T-helper 17 cell (primary cell): ENCODE measurements at places on chromosomes 7 and 10. TPM values are rescaled to one million over a fixed set of nuclear protein-coding genes. Genes with fewer than 3 reads are reported as not detected.

DNA sequence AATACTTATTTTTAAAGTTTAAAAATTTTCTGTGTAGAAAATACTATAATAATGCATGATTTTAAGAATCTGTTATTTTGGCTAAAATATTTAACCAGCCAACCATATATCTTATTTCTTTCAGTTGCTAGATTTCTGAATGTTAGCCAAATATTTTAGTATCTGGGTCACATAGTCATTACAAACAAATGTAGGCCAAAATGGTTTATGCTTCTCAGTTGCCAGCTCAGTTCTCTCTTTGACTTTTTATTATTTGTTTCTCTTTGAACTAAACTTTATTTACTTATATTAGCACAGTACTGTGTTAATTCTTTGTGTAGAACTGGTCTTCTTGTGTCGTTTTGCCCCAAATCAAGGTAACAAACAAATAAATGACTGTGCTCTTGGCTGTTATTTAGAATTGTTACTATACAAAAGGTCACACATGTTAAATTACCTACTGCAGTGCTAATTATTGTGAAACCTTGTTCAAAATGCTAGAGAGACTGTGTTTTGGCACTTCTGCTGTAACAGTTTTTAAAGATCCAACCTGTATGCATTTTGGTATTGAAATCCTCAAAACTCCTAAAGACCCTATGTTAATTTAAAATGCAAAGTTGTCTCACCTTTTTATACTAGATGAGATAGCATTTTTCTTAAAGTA is 39.8 kb downstream of the ZEB1 start:
- no peak for DNase-seq

GRCh38 chr10:29748109-29748650 is 113.4 kb upstream of the SVIL start:
- no peak for DNase-seq

DNA sequence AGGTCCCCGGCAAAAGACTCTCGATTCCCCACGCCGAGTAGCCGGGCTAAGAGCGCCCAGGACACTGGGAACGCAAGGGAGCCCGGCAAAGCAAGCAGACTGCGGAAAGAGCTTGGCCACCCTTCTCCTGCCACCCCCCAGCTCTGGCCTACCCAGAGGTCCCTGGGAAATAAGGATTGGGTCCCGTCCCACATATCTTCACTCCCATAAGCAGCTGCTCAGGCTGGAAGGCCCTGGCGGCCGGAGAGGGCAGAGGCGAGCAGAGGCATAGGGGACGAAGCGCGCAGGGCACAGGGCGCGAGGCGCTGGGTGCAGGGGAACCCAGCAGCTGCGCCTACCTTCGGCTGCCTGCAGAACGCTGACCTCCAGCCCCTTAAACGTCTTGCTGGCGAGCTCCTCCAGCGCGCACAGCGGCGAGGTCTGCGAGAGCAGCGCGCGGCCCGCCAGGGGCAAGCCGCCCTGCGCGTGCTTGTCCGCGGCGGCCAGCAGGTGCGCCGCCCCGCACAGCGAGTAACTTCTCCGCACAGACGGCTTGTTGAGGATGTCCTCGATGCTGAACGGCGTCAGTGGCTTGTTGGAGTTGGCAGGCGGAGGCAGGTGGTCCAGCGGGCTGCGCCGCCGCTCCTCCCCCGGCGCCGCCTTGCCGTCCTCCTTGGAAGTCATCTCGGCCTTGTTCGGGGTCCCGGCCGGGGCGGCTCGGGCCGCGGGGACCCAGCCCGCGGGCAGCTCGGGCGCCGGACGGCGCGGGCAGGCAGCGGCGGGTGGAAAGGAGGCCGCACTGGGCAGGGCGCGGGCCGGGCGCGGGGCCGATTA is 904 bp downstream of the LBX1 start:
- no peak for DNase-seq

- DNase-seq, result no peak
Measured at GRCh38 chr7:16136896-16137295, 284.4 kb downstream of the CRPPA start.

- no peak for DNase-seq
Measured at GRCh38 chr10:58593008-58593407, 80.3 kb downstream of the BICC1 start.

The CTAGE15 gene
- 0.73 TPM for total RNA-seq

DNA sequence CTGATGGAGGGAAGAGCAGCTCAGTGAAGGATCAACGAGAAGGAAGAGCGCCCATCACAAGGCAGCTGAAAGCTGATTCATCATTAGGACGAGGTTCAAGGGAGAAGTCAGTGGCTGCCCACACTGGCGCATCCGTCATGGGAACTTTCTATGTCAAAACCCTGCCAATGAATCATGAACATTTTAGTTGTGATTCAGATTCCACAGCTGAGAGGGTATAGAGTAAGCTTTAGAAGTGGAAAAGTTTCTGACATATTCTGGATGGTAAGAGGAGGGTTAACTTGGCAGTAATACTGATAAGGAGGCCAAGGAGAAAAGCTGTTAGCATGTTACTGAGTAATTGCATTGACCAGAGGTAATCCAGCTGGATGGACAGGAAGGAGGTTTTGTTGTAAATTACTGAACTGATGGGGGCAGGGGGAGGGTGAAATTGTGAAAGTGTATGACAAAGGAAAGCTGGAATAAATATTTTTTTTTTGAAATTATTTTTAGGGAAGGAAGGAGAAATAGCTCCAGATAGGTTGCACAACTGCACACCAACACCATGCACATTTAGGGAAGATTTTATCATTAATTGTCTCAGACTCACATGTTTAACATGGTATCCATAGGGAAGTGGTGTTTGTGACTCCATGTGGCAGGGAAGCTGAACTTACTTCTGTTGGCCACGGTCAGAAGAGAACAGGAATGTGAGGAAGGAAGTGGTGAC is 78.3 kb upstream of the NRP1 start:
- no peak for DNase-seq

- no peak for DNase-seq
Measured at GRCh38 chr7:85213500-85213899, 26.6 kb upstream of the SEMA3D start.

GRCh38 chr7:1531263-1531978 is 919 bp downstream of the MAFK start:
- DNase-seq, result peak; percentile 24

- no peak for DNase-seq
Measured at GRCh38 chr10:105952153-105952552, 1212.4 kb downstream of the SORCS1 start.

The TCERG1L gene
- not detected for total RNA-seq

DNA sequence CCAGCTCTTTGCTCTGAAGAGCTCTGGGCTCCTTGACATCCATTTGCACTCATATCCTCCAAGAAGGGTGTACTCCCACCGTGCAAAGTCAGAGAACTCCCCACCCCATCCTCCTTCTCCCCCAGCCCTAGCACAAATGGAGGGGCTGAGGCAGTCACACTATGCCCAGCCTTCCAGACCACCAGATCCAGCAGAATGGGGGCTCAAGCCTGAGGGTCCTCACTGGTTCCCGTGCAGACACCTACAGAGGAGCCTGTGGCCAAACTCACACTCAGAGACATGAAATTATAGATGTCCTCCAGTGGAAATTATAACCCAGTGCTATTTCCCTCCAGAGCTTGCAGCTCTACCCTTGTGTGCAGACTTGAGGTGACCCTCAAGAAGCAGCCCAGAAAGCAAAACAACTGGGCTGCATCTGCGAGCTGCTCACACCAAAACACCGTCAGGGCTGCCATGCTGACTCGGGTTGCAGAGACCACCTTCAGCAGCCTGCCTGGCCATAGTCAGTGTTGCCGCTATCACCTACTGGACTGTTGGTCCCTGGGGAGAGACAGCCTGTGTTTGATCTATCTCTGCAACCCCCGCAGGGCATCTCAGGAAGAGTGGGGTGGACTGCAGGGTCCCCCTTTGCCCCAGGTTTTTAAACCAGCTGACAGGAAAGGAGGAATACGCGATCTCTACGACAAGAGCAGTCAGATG is 7.4 kb downstream of the ZNF488 start:
- DNase-seq, result no peak

The TRPV5 gene
- not detected for total RNA-seq

DNA sequence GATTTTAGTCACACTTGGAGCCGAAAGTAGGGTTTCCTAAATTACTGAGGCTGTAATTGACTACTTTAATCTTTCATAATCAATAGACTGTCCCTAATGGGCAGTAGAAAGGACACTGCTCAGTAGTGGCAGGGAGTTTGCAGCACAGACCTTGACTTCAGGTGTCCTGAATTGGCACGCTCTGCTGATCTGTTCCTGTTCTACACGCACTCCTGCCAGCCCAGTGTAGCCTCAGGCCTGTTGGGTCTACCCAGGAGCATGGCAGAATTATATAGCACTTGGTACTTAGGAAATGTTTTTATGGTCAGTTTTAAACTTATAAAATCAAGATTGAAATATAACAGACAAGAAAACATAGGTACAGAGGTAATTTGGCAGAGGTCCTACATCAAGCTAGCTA is 9.0 kb downstream of the EIF4H start:
- no peak for DNase-seq

GRCh38 chr7:76220185-76221057 is 18.7 kb downstream of the SRRM3 start:
- no peak for DNase-seq

DNA sequence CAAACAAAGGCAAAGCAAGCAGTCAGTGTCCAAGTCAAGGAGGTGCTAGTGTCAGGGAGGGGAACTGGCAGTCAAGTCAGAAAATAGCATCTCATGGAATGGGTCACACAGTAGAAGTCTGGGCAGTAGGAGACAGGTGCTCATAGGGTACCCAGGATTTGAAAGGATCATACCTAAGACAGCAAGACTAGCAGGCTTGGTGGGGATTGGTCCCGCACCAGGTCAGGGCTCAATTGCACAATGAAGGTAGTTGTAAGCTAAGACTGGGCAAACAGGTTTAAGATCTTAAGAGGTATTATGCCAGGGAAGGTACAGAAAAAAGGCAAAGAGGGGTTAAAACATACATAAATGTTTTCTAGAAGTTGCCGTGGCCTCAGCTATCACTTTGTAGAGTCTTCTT is 181.4 kb upstream of the ETV1 start:
- DNase-seq, result no peak

DNA sequence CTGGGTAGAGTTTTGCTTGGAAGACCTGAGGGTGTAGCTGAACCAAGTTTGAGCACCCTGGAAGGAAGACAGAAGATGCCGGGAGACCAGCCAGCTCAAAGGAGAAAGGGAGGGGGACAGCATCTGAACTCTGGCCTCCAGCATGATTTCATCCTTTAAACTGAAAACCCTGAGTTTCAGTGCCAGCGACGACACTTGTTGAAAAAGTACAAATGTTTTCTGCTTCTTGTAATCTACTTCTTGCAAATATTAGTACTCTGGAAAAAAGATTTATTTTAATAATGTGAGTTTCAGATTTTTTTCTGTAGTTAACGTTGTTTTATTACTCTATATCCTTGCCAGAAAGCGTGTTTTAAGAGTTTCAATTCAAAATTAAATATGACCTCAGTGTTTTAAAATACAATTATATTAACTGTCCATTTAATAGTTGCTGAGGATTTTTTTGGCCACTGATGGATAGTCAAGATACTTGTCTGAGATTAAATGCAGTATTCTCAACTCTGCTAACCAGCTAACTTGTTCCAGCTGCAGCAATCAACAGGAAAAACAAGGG is 227.7 kb downstream of the MGMT start:
- DNase-seq, result no peak

The GIMAP1 gene
- 14.1 TPM for total RNA-seq

DNA sequence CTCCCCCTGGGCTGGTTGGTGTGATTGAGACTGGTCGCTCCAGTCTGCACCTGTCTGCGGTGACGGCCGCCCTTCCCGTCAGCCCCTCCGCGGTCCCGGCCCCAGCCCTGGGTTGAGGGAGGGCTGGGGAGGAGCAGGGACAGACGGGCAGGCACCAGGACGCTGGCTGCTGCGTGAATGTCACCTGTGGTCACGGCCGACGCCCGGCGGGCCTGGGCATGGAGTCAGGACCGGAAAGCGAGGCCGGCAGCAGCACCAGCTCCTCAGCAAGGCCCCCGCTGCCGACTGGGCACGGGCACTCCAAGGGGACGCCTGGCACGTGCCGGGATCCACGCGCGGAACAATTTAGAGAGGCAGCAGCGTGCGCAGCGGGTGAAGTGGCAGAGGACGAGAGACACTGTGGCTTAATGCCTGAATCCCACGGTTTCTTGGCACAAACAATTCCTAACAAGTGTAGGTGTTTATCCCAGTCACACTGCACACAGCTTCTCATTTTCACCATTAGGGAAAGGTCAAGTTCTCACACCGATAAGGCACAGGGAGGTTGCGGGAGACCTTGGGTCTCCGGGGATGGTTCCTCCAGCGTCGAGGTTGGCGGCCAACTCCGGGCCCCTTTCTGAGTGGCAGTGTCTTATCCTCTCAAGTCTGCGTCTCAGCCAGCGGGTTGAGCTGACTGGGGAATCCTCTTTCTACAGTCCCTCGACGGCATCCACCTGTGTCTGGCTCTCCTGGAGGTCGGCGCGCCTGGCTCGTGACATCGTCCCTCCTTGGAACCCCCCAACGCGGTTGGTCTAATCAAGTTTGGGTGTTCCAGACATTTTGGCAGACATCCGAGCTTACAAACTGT is 66.4 kb upstream of the ADGRA1 start:
- no peak for DNase-seq

GRCh38 chr7:73851410-73852338 is 9.3 kb upstream of the TMEM270 start:
- DNase-seq, result no peak

The NSUN6 gene
- 36.9 TPM for total RNA-seq

- DNase-seq, result no peak
Measured at GRCh38 chr7:36439624-36440023, 50.0 kb downstream of the ANLN start.

- DNase-seq, result no peak
Measured at GRCh38 chr7:85025312-85025756, 161.5 kb downstream of the SEMA3D start.

DNA sequence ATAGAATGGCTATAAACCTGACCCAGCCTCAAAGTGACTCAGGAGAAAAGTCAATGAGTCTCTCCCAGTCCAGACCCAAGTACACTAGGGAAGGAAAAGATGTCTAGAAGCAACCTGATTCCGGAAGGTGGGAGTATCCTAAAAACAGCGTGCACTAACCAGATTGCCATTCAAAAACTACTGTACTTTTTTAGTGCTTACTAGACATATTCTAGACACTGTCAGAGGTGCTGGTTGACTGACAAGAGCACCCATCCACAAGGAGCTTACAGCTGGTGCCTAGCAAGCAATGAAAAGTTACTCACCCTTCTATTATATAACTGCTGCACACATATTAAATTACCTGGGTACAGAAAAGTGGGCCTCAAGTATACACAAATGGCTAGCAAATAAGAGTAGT is 81.0 kb downstream of the SIRT1 start:
- DNase-seq, result no peak

The ZNF394 gene
- 198 TPM for total RNA-seq
